NCI-H748 treated with DMSO at 0.1 percent for 48 hours (cell line): ENCODE measurements at places on chromosomes 11 and 22.

GRCh38 chr11:9568161-9568853 is 5.2 kb upstream of the WEE1 start:
- DNase-seq, result no peak

GRCh38 chr11:129992161-129992944 is 10.3 kb downstream of the PRDM10 start:
- DNase-seq, result peak; percentile 11

DNA sequence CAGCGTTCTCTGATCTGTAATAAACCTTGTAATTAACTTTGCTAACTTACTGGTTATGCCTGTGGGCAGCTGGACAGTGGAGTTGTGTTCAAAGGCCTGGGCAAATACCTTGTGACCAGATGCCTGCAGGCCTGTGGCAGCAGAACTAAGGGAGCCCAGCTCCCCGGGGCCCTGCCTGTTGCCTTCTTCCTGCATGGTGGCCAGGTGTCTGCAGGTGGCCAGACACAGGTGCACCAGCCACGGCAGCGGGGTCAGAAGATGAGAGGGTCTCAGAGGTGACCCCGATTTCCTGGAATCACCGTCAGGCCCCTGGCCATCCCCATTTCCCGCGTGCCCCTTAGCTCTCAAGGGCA is 127.2 kb downstream of the OSBP2 start:
- no peak for DNase-seq

- DNase-seq, result no peak
Measured at GRCh38 chr22:47151490-47151889, 389.0 kb downstream of the TBC1D22A start.

DNA sequence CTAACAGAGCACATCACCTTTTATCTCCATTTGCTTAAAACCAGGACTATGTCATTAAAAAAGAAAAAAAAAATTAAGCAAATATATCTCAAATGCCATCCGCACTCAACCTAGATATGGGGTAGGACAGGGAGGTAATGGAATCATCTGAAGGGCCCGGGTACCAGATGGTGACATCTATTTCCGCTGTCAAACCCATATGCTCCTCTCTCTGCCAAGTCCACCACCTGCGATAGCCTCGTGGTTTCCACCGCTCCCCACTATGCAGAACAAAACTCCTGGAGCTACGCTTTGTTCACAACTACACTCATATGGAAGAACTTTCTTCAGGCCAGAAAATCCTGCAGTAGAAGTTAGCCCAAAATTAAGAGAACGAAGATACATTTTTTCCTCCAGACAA is 31.4 kb downstream of the FEZ1 start:
- no peak for DNase-seq

DNA sequence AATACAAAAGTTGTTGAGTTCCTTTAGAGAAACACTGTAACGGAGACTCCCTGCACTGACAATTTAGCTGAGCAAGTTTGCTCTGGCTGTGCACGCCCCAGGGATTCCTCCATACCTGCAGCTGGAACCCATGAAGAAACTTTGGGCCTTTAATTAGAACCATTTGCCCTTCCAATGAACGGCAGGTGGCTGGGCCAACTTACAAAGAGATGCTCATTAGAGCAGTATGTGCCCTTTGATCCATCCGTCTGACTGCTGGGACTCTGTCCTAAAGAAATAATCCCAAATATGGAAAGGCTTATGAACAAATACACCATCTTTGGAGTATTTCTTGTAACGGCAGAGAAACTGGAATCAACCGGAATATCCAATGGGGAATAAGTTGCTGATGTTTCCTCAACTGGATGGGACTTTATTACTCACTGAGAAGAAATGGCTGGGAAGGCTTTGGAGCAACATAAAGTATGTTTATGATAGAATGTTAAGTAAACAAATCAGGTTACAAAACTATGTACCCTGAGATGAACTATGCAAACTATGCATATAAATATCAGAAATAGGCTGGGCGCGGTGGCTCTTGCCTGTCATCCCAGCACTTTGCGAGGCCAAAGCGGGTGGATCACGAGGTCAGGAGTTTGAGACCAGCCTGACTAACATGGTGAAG is 24.4 kb upstream of the FBLN1 start:
- DNase-seq, result no peak

- DNase-seq, result no peak
Measured at GRCh38 chr11:47589977-47590861, 3.7 kb downstream of the FAM180B start.

GRCh38 chr22:20208713-20209310 is 58.0 kb upstream of the CCDC188 start:
- DNase-seq, result no peak

GRCh38 chr22:48627966-48628365 is 1199.7 kb downstream of the BRD1 start:
- no peak for DNase-seq

DNA sequence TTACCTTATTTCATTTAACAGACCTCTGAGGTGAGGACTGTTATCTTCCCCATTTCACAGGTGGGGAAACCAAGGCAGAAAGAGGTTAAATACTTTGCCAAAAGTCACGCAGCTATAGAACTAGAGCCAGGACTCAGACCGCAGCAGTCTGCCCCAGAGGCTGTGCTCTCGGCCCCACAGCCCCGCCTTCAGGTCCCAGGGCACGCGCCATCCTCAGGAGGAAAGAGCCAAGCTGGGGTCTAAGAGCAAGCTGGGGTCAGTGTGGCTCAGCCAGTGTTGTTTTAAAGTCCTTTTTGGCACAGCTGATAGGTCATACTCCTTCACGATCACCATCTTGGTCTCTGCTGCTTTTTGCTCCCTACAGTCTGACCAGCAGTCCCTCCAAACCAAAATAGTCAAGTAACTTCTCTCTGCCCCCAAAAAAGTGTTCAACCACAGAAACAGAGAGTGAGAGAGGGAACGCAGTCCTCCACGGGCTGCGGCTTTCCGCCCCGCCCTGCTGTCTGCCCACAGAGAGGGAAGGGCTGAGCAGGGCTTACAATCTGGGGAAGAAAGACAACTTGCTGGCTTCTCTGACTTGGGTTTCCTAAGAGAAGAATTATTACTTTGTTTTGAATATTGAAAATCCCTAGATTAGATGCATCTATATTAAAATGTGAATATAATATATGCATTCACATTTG is 137.2 kb upstream of the OPCML start:
- no peak for DNase-seq

DNA sequence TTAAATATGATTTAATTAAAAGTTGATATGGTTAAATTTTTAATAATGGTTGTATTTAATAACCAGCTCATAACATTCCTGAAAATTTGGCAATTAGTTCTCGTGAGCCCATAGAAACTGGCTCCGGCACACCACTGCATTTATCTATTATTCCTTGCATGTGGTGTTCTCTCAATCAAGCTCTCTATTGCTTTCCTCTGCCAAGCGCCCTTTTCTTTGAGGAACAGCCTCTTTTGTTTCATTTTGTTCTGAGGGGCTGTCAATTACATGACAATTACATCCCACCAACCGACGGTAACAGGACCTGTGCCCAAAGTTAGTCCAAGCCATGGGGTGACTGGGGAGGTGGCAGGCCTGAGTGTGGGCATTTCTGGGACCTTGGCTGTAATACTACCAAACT is 8.1 kb downstream of the C11orf91 start:
- DNase-seq, result no peak

GRCh38 chr11:2781408-2782274 is 81.8 kb upstream of the KCNQ1OT1 start:
- no peak for DNase-seq

- DNase-seq, result no peak
Measured at GRCh38 chr11:64778223-64778472, 194 bp downstream of the SF1 start.

DNA sequence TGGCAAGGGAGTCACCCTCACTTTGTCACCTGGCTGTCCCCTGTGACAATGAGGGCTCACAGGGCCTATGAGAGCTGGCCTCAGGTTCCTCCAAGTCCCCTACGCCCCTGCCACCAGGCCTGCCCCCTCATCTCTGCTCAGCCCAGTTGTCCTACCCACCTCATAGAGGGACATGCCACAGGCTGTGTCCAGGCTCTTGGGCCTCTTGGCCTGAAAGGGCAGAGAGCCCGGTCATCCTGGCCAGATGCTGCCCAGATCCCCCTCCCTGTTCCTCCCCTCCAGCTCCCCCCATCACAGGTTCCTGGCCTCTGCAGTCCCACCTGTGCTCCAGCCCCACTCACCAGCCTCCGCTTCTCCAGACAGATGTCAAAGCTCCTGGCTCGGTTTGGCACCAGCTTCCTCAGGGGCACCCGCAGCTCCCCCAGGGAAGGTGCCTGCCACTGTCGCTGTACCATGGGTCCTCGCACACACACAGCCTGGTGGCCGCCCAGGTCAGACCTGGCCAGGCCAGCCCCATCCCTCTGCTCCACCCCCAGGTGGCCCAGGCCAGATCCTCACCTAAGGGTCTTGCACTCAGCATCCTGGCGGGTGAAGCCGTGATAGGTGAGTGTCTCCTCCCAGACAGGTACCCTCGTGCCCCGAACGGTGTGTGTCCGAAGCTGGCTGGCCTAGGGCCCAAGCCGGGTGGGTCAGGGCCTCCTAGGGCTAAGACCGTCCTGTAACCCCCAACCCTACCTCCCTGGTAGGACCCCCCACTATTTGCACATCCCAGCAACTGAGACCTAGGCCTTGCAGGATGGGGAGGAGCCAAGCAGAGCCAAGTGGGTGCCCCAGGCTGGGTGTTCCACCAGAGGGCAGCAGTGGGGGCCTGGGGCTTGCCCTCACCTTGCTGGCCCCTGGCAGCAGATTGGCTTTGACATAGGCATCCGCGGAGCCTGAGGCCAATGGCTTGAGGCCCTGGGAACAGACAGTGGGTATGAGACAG is 8.3 kb downstream of the NDUFV1 start:
- peak; percentile 5 for DNase-seq

DNA sequence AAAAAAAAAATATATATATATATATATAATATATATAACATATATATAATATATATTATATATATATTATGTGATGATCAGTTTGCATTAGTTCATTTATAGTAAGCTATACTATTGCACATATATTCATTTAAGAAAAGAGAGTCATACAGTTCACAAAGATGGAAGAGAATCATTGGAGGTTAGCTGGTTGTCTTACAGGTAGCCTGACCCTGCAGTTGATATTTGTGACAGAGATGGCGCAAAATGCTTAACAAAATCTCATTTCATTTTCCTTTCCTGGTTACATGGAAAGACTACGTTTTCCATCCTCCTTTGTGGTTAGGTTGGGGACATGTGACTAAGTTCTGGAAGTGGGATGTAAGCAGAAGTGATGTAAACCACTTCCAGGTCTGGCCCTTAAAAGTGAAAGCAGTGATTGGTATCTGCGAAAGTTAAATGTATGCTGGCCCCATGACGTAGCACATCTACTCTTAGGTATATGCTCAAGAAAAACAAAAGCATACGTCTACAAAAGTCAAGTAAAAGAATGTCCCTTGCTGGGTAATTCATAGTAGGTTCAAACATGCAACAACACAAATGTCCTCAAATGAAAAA is 7.2 kb upstream of the TMEM135 start:
- DNase-seq, result no peak

DNA sequence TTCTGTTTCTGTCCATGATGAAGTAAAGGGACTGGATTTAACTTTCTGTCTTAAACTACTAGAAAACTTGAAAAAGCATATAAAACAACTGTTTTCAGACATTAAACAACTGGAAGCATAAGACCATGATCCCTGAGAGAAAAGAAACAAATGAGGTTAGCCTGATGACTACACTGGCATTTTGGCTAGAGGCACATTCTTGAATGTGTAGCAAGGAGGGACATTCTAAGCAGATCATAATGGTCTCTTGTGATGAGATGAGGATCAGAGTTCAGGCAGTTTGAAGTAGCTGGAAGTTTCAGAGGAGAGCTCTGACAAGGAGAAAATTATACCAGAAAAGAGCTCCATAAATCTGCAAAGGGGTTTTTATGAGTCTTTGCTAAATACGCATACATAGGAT is 75.4 kb downstream of the AASDHPPT start:
- no peak for DNase-seq

- no peak for DNase-seq
Measured at GRCh38 chr11:19380375-19380774, 139.6 kb upstream of the E2F8 start.

- no peak for DNase-seq
Measured at GRCh38 chr22:25775531-25775930, 33.5 kb downstream of the MYO18B start.

DNA sequence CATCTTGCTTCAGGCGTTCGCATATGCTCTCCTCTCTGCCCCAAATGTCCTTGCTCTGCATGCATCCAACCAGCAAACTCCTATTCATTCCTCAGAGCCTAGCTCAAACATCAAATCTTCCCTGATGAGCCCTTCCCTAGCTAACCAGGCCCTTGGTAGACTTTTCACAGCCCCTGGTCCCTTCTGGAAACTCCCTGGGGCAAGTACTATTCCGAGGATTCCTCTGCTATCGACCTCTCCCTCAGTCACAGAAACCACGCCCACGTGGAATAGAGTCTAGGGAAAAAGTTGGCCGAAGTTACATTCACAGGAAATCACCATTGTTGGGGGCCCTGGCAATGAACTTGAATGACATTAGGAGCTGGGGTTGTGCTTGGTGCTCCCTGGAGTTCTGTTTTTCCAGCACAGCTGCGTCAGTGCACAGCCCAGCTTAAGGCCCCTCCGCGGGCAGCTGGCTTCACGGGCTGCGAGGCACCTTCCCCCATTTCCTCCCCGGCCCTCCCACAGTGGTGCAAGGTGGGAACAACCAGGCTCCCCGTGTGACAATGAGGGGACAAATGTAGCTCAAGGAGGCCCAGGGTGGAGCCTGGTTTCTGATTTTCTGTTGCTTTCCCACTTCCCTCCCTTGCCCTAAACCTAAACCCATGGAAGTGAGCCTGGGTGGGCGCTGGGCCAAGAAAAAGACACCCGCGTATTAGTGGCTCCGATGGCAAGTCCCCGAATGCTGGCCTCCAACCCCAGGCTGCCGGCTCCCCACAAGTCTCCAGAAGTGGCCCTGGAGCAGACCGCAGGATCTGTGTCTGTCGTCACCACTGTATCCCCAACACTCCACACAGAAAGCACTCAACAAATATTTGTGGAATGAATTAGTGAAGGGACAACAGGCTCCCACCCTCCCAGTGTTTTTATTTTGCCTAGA is 4.3 kb upstream of the ATP5MGL start:
- DNase-seq, result no peak

GRCh38 chr11:12724301-12725054 is 50.3 kb downstream of the TEAD1 start:
- DNase-seq, result peak; percentile 96

DNA sequence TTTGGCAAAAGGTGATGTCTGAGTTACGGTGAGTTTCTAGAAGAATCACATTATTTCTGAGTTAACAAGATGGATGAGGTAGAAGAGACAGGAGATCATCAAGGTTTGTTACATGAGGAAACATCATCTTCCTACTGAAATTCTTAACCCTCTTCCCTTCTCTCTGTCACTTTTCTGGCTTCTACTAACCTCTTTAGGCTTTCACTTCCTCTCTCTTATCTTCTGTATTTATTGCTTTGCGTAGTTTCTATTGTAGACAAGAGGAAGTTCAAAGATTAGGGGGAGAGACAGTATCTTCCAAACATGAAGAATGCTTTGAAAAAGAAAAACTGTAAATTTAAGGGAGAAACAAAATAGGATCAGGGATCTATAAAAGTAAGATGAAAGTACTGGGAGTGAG is 75.4 kb downstream of the TRPC6 start:
- no peak for DNase-seq
